Activated CD4-positive, alpha-beta T cell treated with anti-CD3 and anti-CD28 coated beads for 36 hours (primary cell): ENCODE measurements at places on chromosomes 7 and 10. TPM values are rescaled to one million over a fixed set of nuclear protein-coding genes. Genes with fewer than 3 reads are reported as not detected.

OR9A2 gene
- not detected for total RNA-seq

UNC5B gene
- total RNA-seq = 0.09 TPM

PCLO gene
- under 0.01 TPM for total RNA-seq

GLI3 gene
- 0.30 TPM for total RNA-seq

AKR1E2 gene
- 9.8 TPM for total RNA-seq

ZNF365 gene
- total RNA-seq = 0.32 TPM
